Hair follicle dermal papilla cell (primary cell): ENCODE measurements at places on chromosomes 16 and 17. TPM values are rescaled to one million over a fixed set of nuclear protein-coding genes. Genes with fewer than 3 reads are reported as not detected.

The HAP1 gene
- under 0.01 TPM in 1 of 2 replicates, not detected in the other for total RNA-seq

The DOC2B gene
- total RNA-seq = not detected in 2 replicates

The CPHXL gene
- total RNA-seq = not detected in 2 replicates

The CCL14 gene
- total RNA-seq = not detected in 2 replicates

The ABCC6 gene
- 2.2 and 3.6 TPM in 2 replicates for total RNA-seq

The HSF5 gene
- under 0.01 TPM in 1 of 2 replicates, not detected in the other for total RNA-seq

The C16orf92 gene
- total RNA-seq = not detected in 2 replicates

The MRPL27 gene
- 46.6 and 58.8 TPM in 2 replicates for total RNA-seq

The SRSF2 gene
- total RNA-seq = 152 and 165 TPM in 2 replicates
